Natural killer cell (primary cell): ENCODE measurements at places on chromosomes 13 and 19.
A peak's percentile ranks its signal among the peaks of the same experiment; 100 is the strongest.

DNA sequence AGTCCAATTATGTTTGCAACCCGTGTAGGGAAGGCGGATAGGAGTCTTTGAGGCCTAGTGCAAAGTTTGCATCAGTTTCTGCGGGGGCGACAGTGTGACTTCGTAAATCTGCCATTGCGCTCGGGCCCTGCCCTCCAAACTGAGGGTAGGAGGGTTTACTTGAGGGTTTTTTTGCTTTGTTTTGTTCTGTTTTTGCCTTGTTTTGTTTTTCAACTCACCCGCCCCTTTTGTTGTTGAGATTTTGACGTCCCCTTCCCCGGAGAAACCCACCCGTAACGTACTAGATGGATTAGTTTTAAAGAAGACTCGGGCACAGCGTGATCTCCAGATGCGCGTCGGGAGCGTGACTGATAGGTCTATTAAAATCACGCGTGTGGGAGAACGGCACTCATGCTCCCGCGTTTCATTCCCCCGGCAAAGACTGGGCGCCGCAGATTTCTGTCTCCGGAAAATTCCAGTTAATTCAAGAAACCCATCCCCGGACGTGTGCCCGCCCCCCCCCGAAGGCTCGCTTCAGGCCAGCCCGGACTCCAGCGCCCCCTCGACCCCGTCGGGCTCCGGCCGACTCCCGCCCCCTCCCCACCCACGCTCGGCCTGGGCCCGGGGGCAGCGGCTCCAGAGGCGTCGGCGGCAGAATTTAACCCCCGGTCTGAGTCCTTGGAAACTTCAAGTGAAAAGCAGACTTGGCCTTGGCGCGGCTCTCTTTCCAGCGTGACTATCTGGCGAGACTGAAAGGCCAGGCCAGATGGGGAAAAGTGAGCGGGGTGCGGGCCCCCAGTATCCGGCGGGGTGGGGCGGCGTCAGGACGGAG, 5.0 kb downstream of the SOX1 start:
- H3K36me3 ChIP-seq: no peaks in the 10 kb centered on the region
- DNase-seq: no peak
- H3K4me1 ChIP-seq: peaks cover 5% of the 10 kb centered on the region
- peaks cover 42% of the 10 kb centered on the region for H3K27me3 ChIP-seq
- H3K4me3 ChIP-seq: no peak overlapping the region

GRCh38 chr13:94333131-94333820, 146.2 kb downstream of the DCT start:
- peaks cover 11% of the 10 kb centered on the region for H3K4me1 ChIP-seq
- H3K36me3 ChIP-seq: no peaks in the 10 kb centered on the region
- H3K27ac ChIP-seq: no peak overlapping the region
- no peak for DNase-seq
- no peaks in the 10 kb centered on the region for H3K27me3 ChIP-seq

DNA sequence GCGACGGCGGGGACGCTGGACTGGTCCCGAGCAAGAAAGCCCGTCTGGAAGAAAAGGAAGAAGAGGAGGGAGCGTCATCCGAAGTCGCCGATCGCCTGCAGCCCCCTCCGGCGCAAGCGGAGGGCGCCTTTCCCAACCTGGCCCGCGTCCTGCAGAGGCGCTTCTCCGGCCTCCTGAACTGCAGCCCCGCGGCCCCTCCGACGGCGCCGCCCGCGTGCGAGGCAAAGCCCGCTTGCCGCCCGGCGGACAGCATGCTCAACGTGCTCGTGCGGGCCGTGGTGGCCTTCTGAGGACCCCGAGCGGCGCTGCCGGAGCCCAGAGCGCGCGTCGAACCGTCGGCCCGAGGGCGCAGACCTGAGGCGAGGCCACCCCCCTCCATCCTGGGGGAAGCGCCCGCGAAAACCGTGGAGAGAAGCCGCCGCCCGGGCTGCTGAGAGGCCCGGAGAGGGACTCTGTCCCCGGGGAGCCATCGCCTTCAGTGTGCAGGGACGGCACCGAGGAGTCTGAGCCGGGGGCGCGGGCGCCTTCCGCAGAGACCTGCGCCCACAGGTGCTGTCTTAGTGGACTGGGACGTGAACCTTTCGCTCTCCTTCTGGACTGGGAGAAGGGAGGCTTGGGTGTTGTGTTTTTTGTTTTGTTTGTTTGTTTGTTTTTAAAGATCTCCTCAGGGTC, 3.5 kb downstream of the IER2 start:
- H3K4me3 ChIP-seq: peak overlapping the region; percentile 100
- H3K27ac ChIP-seq: peak overlapping the region; percentile 90
- peak; percentile 41 for DNase-seq
- H3K27me3 ChIP-seq: no peaks in the 10 kb centered on the region

- no peak overlapping the region for H3K27ac ChIP-seq
- H3K36me3 ChIP-seq: no peaks in the 10 kb centered on the region
- H3K4me1 ChIP-seq: no peaks in the 10 kb centered on the region
- peaks cover 2% of the 10 kb centered on the region for H3K27me3 ChIP-seq
- H3K4me3 ChIP-seq: no peak overlapping the region
These were observed 18.4 kb upstream of the KPNA3 start for GRCh38 chr13:49810567-49811526.

GRCh38 chr13:97274829-97275649, 52.9 kb downstream of the MBNL2 start:
- H3K27ac ChIP-seq: no peak overlapping the region
- peaks cover 20% of the 10 kb centered on the region for H3K36me3 ChIP-seq
- H3K4me1 ChIP-seq: no peaks in the 10 kb centered on the region
- no peaks in the 10 kb centered on the region for H3K27me3 ChIP-seq
